Hippocampal formation (tissue), 2 donors: ENCODE measurements at places on chromosomes 5 and 9.

GRCh38 chr5:102910240-102911226 is 155.4 kb downstream of the PAM start:
- no peak for DNase-seq

- no peak for DNase-seq
These were observed 360 bp upstream of the ZCCHC10 start for GRCh38 chr5:133026664-133027153.

DNA sequence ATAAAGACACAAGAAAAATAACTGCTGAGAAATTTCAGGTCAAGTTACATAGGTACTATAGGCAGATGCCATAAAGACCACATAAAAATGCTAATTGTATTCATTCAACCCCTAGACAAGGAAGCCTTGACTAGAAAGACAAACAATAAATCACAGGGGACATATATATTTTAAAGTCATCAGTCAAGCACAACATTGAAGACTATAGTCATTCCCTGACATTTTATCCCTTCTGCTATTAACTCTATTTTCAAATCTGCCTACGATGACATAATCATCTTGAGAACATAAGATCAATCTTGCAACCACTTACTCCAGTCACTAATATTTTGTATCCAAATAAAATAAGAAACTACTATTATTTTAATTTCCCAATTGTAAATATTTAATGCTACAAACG is 38.3 kb downstream of the FAM13B start:
- DNase-seq, result no peak

DNA sequence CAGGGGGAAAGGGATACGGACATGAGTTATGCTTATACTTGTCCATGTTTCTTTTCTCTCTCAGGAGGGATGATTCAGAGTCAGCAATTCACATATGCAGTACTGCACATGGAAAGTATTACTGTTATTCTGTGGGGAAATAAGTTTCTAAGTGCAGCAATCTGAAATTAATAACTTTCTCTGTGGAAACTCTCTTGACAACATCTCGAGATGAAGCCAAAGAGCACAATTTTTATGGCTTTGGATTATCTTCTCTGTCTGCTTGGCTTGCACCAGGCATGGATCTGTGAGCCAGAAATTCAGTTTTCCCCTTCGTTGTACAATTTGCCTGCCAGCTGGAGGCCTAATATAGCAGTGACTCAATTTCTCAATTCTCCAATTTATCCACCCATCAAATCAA is 2.5 kb upstream of the NDFIP1 start:
- no peak for DNase-seq

DNA sequence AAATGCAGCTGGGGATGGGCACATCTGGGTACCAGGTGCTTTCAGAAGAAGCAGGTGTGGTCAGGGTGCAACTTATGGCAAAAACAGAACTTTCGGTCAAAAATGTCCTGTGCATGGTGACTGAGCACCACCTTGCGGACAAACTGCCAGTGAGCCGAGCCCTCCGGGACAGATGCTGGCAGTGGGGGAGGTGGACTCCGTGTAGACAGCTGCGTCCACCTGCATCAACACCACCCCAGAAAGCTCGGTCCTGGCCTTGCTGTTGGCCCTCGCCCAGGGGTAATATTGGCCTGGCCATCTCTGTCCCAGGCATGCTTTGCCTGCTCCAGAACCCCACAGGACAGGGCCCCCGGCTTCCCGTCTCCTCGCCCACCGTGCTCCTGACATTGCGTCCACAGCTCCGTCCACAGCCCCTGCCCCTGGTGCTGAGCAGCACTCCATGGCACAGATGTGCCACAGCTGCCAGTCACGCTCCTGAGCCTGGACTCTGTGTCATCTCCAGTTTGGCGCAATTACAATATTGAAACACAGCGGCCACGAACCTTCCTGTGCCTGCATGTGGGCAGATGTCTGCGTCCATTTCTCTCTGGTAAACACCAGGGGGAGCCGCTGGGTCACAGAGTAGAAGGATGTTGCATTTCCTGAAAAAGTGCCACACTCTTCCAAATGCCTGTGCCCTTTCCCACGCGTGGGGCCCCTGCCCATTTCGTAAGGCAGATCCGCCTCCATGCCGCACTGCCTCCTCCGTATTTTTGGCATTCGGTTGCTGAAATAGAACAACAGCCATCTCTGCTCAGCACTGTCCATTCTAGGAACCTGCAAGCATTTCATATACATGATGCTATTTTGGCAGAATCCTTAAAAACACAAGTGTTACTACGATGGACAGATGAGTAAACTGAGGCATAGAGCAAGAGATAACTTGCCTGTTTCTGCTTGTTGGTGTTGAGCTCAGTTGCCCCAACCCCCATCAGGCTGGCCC is 33.4 kb upstream of the SLC6A19 start:
- DNase-seq, result peak; percentile 50

DNA sequence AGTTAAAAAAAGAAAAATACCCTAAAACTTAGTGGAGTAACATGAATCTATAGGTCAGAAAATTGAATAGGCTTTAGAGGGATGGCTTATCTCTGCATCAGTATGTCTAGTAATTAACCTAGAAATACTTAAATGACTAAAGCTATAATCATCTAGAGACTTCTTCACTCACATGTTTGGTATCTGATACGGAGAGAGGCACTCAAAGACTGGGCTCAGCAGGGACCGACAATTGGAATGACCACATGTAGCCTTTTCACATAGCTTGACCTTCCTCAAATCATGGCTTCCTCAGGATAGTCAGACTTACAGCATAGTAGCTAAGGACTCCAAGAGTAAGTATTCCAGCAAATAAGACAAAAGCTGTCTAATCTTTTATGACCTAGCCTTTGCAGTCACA is 105.3 kb upstream of the RORB start:
- DNase-seq, result no peak

- DNase-seq, result no peak
These were observed 145.5 kb downstream of the ERCC6L2 start for GRCh38 chr9:96020792-96021550.
